ENCODE measurements at places on chromosomes 6 and 20.

DNA sequence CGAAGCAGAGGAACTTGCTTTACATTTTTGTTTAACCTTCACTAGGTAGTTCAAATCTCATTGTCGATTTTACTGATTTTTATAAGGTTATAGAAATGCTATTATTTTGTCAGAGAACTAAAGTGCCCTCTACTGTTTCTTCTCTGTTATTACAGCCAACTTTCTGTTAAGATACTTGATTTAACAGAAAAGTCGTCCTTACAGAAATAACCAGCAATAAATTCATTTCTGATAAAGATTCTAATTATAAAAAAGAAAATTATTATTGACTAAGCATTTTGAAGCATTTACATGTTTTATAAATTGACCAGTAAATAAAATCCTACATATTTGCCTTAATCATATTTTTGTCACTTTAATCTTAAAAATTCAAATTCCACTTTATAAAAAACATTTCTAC is 60.8 kb downstream of the OGFRL1 start:
- no peak for DNase-seq

GRCh38 chr20:46461808-46462207 is 51.6 kb downstream of the ZNF334 start:
- no peak for DNase-seq

- peak; percentile 19 for DNase-seq
Measured at GRCh38 chr6:103277936-103278335, 1581.8 kb downstream of the HACE1 start.

DNA sequence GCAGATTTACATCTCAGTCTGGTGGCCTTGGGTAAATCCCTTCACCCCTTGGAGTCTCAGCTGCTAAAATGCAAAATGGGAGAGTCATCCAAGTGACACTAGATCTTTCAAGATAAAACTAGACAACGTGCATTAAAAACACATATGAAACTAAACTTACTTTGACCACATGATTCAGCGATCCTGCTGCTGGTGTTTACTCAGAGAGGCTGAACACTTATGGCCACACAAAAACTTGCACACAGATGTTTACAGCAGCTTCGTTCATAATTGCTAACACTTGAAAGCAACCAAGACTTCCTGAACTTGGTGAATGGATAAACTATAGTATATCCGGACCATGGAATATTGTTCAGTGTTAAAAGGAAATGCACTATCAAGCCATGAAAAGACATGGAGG is 55.3 kb upstream of the GPR6 start:
- no peak for DNase-seq
